ENCODE measurements at places on chromosomes 2 and 18.

- DNase-seq = no peak
Observed at GRCh38 chr2:126302043-126302442, 353.9 kb upstream of the GYPC start.

DNA sequence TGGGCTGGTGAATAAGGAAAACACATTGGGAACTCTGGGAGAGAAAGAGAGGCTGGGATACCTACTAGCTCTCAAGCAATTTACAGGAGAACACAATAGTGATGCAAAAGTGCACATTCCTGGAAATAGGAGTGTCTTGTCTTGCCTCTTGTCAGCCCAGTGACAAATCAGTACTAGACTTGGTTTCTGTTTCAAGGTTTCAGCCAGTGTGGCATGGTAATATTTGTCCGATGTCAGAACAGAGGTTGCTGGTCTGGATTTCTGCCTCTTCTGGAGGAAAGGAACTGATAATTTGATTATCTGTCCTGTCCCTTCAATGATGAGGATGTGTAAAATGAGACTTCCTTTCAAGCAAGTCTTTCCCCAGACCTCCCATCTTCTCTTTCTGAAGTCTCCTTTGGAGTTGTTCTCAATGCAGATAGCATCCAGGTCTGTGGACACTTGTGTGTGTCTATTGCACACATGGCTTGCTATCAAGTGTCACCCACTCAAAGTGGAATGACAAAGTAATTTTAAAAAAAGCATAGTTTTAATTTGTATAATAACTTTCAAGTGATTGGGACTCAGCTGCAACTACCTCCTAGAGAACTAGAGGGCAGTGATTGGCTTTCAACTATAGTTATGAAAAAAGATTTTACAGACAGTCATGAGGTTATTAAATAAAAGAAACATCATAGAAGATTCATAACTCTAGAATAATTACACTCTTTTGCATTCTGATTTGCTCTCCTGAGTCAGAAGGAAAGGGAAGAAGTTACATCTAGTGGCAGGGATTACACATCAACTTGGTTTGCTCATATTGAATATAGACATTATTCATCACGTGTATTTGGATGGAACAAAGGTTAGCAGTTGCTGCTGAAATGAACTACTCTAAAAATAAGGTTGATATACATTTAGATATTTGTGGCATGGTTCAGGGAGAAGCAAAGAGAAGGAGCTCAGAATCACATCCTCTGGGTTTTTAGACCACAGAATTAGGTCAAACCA lies 4.5 kb downstream of the GPR39 start:
- DNase-seq = no peak

GRCh38 chr2:174078275-174078674 lies 113.1 kb upstream of the SP3 start:
- DNase-seq = no peak

GRCh38 chr2:190881598-190882410 lies 1.2 kb downstream of the GLS start:
- DNase-seq = peak; percentile 62

DNA sequence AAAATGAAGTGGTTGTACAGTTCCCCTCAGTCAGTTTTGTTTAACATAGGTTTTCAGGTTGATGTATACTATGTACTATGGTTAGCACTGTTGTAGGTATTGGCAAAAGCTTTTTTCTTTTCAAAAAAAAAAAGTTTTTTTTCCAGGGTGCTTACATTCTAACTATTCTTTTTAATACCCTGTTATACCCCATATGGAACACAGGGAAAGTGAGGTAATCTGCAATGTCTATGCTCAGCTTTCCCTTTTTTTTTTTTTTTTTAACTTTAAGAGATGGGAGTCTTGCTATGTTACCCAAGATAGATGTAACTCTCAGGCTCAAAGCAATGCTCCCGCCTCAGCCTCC lies 590 bp upstream of the CCDC138 start:
- DNase-seq = no peak

DNA sequence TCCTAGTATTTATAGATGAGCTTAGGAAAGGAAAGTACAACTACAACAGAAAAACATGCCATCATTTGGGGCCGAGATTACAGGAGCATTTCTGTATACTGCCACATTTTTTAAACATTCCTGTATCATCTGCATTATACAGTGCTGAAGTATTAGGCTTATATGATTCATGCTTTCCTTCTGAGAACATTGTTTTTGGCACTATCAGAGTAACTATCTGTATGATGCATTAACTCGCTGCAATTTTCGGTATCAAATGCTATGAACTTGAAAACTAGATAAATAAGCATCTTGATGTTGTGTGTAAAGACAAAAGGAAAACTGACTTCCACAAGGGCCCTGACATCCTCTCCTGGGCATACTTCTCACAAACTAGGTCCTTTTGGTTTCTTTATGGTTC lies 102.0 kb downstream of the RIT2 start:
- DNase-seq = no peak

DNA sequence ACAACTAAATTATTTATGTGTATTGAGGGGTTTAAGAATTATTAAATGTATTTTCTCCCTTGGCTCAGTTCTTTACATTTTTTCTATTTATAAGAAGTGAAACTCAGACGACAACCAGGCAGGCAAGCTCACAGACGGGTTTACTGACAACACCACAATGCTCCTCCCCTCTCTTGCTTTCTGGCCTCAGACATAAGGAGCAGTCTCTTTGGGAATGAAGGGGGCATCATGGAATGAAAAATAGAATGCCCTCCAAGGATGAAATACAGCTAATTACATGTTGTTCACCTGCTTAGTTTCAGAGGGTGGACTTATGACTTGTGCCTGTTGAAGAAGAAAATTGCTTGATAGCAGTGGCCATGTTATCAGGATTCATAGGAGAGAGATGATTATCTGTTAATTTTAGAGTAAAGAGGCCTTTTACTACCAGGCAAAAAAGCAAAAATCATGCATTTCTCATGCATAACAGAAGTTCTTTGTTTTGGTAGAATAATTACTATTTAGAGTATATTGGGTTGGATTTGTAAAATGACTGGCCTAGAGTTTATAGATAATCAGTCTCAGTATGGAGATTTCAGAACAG lies 172.1 kb upstream of the LRRTM1 start:
- no peak for DNase-seq

DNA sequence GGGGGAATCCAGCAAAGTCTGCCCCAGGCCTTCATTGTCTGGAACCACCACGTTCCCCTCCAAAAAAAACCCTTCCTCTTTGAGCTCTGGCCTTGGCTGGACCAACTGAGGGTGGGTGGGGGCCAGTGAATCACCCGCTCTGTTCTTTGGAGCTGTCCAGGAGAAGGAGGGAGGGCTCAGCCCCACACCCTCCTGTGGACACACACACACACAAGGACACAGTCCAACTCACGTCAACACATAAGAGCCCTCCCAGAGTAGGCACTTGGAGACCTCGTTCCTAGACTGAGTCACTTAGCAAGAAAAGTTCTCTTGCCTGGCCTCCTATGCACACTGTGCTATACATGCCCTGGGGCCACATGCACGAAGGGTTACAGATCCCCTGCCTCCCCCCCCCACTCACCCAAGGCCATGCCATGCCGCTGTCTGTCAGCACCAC lies 1.2 kb upstream of the TNS1 start:
- DNase-seq = no peak

DNA sequence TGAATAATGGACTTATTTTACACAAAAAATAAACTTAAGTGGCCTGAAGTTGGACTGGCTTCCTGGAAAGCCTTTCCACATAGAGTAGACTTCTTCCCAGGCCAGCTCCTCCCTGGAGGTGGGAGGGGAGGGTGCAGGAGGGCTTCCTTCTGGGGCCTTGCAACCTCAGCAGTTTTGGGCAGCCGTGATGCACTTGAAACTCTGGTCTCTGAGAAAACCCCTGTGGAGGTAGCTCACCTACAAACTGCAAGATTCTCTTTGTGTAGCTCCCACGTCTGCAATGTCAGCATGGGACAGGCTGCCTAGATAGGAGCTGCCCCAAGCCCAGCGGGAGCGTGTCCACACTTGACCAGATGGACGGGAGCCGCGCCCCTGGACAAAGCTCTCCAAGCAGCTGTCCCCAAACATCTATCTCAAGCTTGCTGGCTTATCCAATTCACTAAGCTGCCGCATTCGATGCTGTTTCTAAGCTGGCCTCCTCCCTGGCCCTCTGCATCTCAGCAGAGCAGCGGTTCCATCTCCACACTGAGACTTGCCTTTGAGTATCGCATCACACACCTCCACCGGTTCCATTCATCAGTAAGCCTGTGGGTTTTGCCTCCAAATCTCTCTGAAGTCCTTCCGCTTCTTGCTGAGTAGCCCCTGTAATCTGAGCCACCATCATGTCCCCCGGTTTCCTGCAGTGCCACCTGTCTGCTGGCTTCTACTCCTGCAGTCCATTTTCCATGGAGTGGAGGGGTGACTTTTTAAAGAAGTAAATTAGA lies 1.6 kb upstream of the LPIN1 start:
- DNase-seq = no peak
